ENCODE measurements at places on chromosomes 4 and X.

DNA sequence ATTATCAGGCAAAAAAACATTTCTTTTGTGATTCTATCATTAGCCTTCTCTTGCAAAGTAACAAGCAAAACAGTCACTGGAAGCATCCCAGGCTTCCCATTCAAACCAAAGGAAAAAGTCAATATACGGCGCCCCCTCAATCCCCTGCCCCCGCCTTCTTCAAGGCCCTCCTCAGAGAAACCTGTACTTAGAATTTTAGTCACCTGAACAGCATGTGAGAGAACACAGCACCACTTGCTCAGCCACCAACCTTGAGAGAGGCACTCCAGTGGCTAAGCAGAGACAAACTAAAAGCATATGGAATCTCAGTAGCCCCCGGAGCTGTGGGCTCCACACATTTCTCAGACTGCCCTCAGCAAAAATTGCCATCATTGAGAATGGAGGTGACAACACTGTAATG is 25.2 kb downstream of the LEF1 start:
- no peak for DNase-seq

GRCh38 chrX:53125506-53125905 is 31.6 kb downstream of the KANTR start:
- DNase-seq: no peak

GRCh38 chr4:54659749-54660535 is 2.2 kb downstream of the KIT start:
- DNase-seq: no peak

DNA sequence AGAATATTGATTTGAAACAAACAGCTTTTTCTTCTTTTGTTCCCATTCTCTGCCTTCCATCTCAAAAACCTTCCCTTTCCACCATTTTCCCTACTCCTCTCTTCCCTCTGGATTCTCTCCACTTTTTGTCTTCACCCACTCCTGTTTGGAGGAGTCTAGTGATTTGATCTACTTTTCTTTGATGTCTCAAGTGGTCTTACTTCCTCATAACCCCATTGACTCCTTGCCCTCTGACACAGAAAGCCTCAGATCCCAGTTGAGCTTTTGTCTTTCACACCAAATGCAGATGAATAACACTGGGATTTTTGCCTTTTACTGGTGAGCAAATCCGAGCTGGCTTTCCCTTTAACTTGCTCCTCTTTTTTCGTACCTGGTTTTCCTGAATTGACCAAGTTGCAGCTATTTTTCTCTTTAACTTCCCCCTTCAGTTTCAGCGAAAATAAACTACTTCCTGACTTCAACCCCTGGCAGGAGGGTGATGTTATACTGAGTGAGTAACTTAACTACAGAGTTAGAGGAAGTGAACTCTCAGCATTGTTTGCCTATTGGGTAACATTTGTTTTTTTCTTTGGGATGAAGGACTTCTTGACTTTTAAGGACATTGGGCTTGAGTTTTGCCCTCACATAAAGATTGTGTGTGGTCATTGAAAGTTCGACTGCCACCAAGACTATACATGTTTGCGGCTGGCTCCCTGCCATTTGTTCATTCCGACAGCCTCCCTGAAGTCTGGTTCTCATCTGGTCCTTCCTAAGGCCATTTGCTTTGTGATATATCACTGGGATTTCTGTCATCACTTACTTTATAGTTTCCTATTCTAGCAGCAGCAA is 392.8 kb upstream of the NR3C2 start:
- peak; percentile 75 for DNase-seq

GRCh38 chr4:32985256-32985655 is 2265.1 kb downstream of the PCDH7 start:
- no peak for DNase-seq

- DNase-seq: peak; percentile 47
Measured at GRCh38 chr4:140330311-140330900, 43.0 kb upstream of the SCOC start.

DNA sequence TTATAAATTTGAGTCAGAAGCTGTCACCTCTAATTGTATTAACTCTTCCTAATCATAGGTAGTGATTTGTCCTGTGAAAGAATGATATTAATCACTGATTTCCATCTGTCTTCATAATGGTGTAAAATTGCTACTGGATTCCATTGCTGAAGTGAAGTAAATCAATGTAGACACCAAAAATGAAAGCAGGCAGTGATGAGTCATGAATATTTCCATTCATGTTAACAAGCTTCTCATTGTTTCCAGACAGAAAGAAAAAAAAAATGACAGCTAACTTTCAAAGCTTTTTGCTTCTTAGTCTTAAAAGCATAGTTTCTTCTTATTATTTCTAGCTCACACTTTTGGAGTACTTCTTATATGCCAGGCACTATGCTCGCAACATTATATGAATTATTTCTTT is 21.5 kb downstream of the FAM114A1 start:
- no peak for DNase-seq

GRCh38 chr4:57044996-57045395 is 65.2 kb downstream of the IGFBP7 start:
- DNase-seq: no peak

DNA sequence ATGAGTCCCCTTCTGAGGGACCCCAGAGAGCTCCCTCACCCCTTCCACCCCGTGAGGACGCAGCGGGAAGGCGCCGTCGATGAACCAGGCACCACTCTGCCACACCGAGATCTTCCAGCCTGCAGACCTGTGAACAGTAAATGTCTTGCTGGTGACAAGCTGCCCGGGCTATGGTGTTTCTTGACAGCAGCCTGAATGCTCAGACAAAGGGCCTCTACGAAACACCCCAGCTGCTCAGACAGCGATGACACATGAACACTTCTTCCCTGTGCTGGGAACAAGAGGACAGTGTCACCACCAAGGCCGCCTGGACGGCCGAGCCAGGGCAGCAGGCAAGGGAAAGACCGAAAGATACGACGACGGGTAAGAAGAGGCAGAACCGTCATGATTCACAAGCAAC is 30.6 kb upstream of the GTPBP6 start:
- no peak for DNase-seq

GRCh38 chr4:23290656-23291055 is 597.9 kb downstream of the GBA3 start:
- DNase-seq: no peak

GRCh38 chrX:1223242-1223600 is 10.8 kb upstream of the CRLF2 start:
- no peak for DNase-seq

DNA sequence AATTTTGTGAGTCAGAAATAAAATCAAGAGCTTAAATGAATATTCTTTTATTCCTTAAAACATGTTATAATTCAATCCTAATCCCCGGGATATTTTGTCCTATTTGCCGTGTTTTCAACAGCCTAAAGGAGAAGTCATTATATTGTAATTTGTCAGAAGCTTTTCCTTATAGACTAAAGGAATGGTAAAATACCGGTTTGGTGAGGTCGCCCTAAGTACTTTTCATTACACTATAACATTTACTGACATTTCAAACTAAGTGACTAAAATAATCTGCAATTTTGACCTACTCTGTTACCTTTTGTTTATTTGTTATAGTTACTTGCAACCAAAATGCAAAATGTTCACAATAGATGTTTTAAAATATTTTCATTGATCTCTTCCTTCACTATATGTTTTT is 8.8 kb downstream of the DCLK2 start:
- DNase-seq: peak; percentile 24

GRCh38 chr4:185381288-185382196 is 14.2 kb downstream of the LRP2BP start:
- no peak for DNase-seq

DNA sequence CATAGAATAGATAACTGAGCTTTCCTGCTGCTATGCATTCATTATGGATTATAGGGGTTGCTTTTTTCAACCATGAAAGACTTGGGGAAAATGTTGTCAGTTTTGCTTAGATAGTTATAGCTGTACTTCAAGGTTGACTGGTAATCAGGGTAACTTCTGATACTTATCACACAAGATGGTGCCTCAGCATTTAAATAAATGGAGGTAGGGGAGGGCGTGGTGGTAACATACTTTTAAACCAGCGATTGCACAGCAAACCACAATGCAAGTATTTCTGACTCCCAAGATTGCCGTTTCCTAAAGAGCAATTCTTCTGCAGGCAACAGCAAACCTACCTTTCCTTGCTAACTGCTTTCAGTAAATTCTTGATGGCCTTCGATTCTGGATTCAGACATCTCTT is 1.3 kb downstream of the CXCL10 start:
- DNase-seq: no peak

DNA sequence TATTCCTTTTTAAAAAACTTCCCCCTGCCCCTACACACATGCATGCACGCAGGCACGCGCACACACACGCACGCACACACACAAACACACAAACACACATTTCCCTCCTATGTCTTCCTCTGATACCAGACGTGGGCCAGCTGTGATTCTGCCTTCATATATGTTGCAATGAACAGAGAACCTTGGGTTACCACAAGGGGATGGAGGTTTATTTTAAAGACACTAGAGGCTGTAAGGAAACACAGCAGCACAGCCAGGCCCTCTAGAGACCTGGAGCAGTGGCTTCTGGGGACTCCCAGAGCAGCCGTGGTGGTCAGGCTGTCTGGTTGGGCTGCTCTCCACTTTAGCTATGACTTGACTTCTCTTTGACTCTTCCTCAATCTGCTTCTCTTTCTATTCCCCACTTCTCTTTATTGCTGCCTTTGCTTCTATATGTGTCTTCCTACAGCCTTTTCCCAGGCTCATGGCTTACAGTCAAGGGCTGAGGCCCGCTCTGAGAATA is 3.2 kb upstream of the TLR10 start:
- DNase-seq: no peak
